ENCODE measurements at places on chromosomes 12 and 14.

DNA sequence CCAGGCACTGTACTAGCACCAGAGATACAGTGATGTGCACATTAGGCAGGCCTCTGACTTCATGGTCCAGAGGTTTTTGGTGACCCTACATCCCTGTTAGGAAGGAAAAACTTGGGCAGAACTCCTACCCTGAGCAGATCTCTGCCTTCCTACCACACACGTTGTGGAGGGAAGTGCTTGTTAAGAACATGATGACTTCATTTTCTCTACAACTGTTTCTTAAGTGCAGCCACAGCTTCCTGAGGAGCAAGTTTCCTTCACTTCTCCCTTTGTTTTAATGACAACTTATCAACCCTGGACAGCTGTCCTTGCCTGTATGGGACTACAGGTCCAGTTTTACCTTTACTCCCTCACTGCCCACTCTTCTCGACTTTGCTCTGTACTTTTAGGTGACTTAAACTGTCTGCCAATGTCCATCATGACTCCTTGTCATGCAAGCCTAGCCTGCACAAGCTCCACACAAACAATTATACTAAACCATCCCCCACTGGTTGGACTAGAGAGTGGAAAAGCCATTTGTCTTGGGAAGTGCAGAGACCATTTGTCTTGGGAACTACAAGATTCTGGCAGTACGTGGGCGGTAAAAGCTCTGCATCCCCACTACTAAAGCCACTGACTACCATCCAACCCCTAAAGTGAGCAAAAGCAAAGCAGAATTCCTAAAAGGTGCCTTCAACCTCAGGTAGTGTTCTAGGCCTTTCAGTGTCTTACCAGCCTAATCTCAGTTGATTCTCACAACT is 359.8 kb downstream of the EGLN3 start:
- no peak for DNase-seq

- DNase-seq = no peak
These were observed 7.8 kb downstream of the CDK17 start for GRCh38 chr12:96392397-96392796.

DNA sequence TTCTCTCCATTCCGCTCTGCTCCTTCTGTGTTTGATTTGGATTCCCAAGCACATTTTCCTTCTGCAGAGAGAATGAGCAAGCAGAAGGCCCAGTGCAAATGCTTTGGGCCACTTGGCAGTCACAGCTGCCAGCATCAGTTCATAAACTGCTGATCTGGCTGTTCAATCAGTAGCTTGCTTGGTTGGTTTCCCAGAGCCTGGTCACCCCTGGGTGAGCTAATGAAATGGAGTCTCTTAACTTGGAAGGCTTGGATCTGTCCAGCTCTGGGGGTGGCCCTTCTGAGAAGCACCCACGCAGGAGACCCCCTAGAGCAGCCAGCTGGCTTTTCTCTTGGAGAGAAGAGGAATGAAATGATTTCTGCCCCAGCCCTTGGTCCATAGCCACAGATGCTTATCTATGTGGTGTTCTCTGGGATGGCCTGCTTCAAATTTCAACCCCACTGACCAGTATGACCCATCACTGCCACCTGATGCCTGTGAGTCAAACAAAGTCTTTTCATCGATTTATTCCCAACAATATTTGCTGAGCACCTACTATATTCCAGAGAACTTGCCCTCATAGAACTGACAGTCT is 30.3 kb downstream of the FAIM2 start:
- DNase-seq = no peak

DNA sequence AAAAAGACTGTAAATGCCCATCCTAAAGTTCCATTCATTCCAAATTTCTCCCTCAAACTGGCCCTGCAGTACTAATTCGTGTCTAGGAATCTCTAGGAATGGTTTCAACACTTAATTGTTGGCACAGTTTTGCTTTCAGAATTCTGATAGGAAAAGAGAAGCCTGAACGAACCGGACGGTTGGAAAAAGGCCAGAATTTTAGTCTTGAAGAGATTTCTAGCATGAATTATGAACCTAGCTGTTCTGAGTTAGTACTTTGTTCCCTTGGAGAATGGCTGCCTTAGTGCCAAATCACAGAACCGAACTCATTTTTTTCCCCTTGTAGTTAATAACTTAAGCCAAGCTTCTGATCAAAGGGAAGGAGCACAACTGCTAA is 262.6 kb downstream of the ADAMTS20 start:
- no peak for DNase-seq

DNA sequence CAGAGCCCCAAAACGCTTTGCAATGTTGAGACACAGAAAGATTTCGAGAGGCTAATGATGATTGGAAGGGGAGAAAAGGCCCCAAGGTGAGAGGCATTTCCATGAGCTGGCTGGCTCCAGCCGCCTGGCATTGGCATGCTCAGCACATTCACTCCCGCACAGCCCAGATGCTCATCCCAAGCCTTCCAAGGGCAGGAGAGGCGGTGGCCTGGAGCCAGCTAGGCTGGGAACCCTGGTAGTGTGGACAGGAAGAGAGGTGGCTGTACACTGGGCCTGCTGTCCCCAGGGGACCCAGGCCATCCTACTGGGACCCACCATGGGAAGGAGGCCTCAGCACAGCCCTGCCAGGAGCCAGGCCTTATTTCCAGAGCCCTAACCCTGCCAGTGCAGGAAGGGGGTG is 72.2 kb downstream of the SPTB start:
- no peak for DNase-seq

- no peak for DNase-seq
These were observed 20.4 kb downstream of the CMKLR1 start for GRCh38 chr12:108318472-108319275.

DNA sequence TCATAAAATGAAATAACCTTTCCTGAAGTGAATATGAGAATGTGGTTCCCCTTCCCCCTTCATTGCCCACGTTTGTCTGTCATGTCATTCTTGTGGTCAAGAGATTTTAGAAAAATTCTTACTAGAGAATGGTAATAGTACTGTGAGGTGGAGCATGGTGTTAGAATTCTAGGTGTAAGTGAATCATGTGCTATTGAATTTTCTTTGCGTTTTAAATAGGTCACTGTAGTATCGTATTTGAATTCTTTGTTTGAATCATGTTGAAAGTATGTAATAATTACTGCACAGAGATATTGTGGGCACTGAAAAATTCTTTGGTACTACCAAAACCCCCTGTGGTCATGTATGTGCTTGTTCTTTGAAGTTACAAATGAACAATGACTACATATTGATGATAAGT is 49.9 kb downstream of the FUT8 start:
- no peak for DNase-seq

DNA sequence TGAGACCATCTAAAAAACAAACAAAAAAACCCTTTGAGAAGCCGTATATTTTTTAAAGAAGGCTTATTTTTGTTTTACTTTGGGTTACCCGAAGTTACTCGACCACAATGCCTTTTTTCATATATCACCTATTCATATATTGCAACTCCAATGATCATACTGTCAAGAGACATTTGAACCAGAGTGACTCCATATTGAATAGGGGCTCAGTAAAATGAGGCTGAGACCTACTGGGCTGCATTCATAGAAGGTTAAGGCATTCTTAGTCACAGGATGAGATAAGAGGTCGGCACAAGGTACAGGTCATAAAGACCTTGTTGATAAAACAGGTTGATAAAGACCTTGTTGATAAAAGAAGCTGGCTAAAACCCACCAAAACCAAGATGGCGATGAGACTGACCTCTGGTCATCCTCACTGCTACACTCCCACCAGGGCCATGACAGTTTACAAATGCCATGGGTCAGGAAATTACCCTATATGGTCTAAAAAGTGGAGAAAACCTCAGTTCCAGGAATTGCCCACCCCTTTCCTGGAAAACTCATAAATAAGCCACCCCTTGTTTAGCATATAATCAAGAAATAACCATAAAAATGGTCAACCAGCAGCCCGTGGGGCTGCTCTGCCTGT is 50.0 kb upstream of the PKP2 start:
- no peak for DNase-seq

- DNase-seq = no peak
These were observed 90.6 kb downstream of the PAPOLA start for GRCh38 chr14:96592591-96593386.

GRCh38 chr14:68757618-68758081 is 35.2 kb downstream of the ZFP36L1 start:
- no peak for DNase-seq

Measured in esophagus muscularis mucosa (tissue), 4 donors.